ENCODE measurements at places on chromosomes 16 and 17. TPM values are rescaled to one million over a fixed set of nuclear protein-coding genes. Genes with fewer than 3 reads are reported as not detected.

- no peak for DNase-seq
- no peaks in the 10 kb centered on the region for H3K27me3 ChIP-seq
- H3K4me1 ChIP-seq, result peaks cover 18% of the 10 kb centered on the region
- no peak overlapping the region for H3K27ac ChIP-seq
Measured at GRCh38 chr17:21313320-21313719, 28.8 kb downstream of the MAP2K3 start.

GRCh38 chr16:27228045-27228444, 24.7 kb downstream of the KDM8 start:
- no peaks in the 10 kb centered on the region for H3K4me1 ChIP-seq
- no peaks in the 10 kb centered on the region for H3K27me3 ChIP-seq
- H3K36me3 ChIP-seq, result peaks cover 67% of the 10 kb centered on the region
- H3K4me3 ChIP-seq, result no peak overlapping the region
- H3K27ac ChIP-seq, result no peak overlapping the region
- no peak for DNase-seq

DNA sequence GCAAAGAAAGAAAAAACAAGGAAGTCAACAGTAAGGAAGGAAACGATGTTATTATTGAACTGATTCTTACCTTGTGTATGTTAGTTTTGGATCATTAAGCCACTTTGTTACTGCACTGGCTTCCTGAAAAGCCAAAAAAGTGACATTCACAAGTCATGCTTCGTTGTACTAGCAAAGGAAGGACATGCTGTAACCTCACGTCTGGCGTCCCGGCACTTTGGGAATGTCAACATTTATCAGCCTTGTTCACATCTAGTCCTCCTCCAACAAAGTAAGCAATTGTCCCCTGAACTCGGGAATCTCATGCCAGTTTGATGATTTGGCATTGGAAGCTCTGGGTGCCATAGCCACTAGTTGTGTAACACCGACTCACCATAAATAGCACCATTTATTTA, 731 bp upstream of the MKS1 start:
- peak overlapping the region; percentile 56 for H3K27ac ChIP-seq
- no peaks in the 10 kb centered on the region for H3K4me1 ChIP-seq
- H3K27me3 ChIP-seq, result no peaks in the 10 kb centered on the region
- DNase-seq, result no peak

- no peaks in the 10 kb centered on the region for H3K27me3 ChIP-seq
- DNase-seq, result peak; percentile 94
Measured at GRCh38 chr16:84726079-84726668, 26.4 kb downstream of the USP10 start.

DNA sequence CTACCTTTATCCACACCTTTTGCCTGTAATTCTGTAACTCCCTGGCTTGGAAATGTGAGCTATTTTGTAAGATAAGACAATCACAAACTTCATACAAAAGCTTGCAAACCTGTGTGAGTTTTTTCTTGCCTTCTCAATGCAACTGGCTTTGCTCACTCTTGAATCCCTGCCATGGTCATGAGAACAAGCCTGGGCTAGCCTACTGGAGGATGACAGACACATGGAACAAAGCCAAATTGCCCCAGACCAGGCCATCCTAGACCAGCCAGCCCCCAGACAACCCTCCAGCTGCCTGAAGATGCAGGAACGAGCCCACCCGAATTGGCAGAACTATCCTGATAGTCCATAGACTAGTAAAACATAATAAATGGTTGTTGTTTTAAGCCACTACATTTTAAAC, 466.6 kb upstream of the ERCC4 start:
- DNase-seq, result no peak
- no peak overlapping the region for H3K4me3 ChIP-seq
- no peak overlapping the region for H3K27ac ChIP-seq
- H3K27me3 ChIP-seq, result no peaks in the 10 kb centered on the region

- no peak overlapping the region for H3K27ac ChIP-seq
- no peak for DNase-seq
- H3K27me3 ChIP-seq, result no peaks in the 10 kb centered on the region
- H3K4me3 ChIP-seq, result no peak overlapping the region
- peaks cover 29% of the 10 kb centered on the region for H3K36me3 ChIP-seq
Measured at GRCh38 chr17:48074322-48075081, 26.3 kb downstream of the NFE2L1 start.

GRCh38 chr16:28561557-28562187, 8.0 kb downstream of the SGF29 start:
- no peaks in the 10 kb centered on the region for H3K4me1 ChIP-seq
- H3K27me3 ChIP-seq, result no peaks in the 10 kb centered on the region
- no peak overlapping the region for H3K4me3 ChIP-seq

DNA sequence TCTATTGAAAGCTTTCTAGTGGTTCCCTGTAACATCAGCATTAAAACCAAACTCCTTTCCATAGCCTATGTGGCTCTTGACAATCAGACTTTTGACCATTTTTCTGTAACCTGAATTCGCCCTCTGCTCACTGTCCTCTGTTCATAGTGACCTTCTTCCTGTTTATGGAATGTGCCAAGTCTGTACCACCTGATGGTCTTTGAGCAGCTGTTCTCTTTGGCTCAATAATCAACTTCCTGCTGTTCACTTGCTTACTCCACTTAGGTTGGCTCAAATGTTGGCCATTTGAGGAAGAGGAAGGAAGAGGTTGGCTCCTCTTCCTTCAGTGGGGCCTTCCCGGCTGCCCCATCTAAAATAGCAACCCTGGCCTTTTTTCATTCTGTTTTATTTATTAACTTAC, 251.5 kb downstream of the CA10 start:
- no peaks in the 10 kb centered on the region for H3K36me3 ChIP-seq
- H3K4me3 ChIP-seq, result no peak overlapping the region
- DNase-seq, result no peak
- H3K4me1 ChIP-seq, result no peaks in the 10 kb centered on the region
- H3K27me3 ChIP-seq, result no peaks in the 10 kb centered on the region
- H3K27ac ChIP-seq, result no peak overlapping the region

DNA sequence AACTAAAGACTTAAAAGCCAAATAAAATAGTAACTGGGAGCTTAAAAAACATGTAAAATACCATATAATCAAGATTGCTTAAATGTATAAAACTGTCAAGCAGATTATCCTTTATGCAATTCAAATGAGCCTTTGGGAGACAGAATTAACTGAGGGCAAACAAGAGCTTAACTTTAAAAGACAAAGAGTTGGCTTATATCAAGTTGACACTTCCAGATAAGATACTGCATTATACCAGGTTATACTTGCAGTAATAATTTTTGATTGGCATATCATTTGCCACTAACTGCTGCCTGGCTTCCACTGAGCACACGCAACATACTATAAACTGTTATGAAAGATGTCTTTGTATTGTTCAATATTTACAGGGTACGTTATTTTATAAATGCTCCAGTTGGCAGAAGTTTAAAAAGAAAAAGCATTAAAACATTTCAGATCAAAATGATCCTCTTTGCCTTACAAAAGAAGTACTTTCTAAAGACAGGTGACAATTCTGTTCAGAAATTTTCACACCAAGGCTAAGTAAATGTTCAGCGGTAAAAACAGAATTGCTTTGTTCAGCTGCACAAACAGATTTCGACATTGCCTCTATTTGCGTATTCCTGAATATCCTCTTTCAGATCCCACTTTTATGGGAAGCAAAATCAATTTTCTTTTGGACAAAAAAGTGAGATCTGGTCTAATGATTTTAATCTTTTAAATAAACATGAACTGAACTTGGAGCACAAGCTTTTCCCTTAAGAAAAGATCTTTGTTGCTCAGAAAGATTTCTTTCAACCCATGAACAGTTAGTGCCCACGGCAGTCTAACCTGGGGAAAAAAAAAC, 50.7 kb downstream of the TOX3 start:
- H3K27me3 ChIP-seq, result no peaks in the 10 kb centered on the region
- DNase-seq, result no peak
- no peak overlapping the region for H3K4me3 ChIP-seq
- no peak overlapping the region for H3K27ac ChIP-seq
- H3K36me3 ChIP-seq, result no peaks in the 10 kb centered on the region

- H3K4me1 ChIP-seq, result no peaks in the 10 kb centered on the region
- H3K27me3 ChIP-seq, result no peaks in the 10 kb centered on the region
- no peak overlapping the region for H3K4me3 ChIP-seq
- H3K27ac ChIP-seq, result no peak overlapping the region
Measured at GRCh38 chr17:2693561-2694380, 17.8 kb downstream of the CLUH start.

DNA sequence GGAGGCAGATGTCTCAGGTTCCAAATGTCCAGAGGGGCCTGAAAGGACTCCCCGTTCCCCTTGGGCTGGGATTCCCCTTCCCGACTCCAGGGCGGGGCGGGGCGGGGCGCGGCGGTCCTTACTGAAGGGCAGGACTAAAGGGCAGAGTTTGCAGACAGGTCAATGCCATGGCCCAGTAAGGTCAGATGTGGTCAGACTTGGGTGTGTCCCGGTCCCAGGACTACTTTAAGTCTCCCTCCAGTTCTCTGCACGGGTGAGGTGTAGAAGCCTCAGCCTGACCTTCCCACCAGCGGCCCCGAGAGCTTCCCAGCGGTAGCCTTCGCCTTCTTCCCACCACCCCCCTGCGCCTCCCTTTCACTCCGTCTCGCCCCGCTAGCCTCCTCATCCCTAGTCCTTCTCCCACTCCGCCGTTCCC, 532 bp downstream of the KDM6B start:
- H3K27me3 ChIP-seq, result no peaks in the 10 kb centered on the region
- H3K4me3 ChIP-seq, result peak overlapping the region; percentile 80
- peaks cover 8% of the 10 kb centered on the region for H3K4me1 ChIP-seq
- peak overlapping the region; percentile 98 for H3K27ac ChIP-seq

DNA sequence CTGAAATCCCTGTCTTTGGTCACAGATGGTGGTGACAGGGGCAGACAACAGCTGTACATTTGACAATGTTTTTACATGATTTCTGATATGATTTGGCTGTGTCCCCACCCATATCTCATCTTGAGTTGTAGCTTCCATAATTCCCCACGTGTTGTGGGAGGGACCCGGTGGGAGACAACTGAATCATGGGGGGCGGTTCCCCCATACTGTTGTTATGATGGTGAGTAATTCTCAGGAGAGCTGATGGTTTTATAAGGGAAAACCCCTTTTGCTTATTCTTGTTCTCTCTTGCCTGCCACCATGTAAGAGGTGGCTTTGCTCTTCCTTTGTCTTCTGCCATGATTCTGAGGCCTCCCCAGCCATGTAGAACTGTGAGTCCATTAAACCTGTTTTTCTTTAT, 353.9 kb downstream of the CPPED1 start:
- no peaks in the 10 kb centered on the region for H3K4me1 ChIP-seq
- no peak for DNase-seq
- H3K27ac ChIP-seq, result no peak overlapping the region
- H3K4me3 ChIP-seq, result no peak overlapping the region
- H3K36me3 ChIP-seq, result no peaks in the 10 kb centered on the region

DNA sequence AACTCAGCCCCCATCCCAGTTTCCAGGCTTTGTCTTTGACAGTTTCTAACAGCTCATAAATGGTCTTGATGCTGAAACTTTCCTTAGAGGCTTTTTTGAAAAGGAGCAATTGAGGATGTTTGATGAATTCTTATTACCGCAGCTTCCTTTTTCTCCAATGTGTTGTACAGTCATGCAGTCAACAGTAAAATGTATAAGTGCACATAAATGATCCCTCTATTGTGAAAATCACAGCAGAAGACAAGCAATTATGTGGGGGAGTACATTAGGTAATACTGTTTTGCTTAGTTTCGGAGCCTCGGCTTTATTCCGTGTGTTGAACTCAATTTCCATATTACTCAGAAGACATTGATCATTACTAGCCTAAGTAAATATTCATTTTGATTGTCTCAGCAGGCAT, 673.7 kb downstream of the CDH8 start:
- DNase-seq, result no peak
- H3K4me3 ChIP-seq, result no peak overlapping the region
- H3K36me3 ChIP-seq, result no peaks in the 10 kb centered on the region
- H3K4me1 ChIP-seq, result no peaks in the 10 kb centered on the region

DNA sequence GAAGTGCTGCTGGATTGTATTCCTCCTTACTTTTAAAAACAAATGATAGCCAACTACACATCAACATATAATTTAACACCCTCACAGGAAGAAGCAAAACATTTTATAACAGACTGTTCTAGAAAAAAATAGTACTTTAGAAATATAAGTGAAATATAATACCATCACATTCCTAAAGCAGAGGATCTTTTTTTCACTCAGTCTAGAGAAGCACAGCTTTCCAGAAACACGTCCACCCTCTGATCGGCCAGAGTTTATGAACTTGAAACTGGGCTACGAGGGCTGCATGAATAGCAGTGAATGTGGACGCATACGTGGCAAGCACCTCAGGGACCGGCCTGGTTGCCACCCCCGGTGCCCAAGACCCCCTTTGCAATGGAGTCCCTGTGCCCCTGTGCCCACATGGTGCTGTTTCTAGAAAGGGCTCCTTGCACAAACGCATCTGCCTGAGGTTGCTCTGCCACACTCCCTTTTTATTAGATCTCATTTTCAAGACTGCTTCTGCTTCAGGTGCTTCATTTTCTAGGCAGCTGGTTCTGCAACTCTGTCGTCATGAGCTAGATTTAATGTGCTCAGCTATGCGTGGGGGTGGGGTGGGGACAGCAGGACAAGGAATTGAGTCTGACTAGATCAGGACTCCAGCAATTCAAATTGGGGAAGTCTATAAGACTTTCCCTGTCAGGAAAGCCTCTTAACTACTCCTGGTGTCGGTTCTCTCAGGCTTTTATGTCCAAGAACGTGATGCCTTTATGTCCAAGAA, 29.1 kb upstream of the ERN1 start:
- no peaks in the 10 kb centered on the region for H3K27me3 ChIP-seq
- no peak overlapping the region for H3K4me3 ChIP-seq
- H3K36me3 ChIP-seq, result no peaks in the 10 kb centered on the region
- H3K4me1 ChIP-seq, result peaks cover 18% of the 10 kb centered on the region
- no peak overlapping the region for H3K27ac ChIP-seq

GRCh38 chr16:23640615-23640930, 537 bp downstream of the PALB2 start:
- H3K4me3 ChIP-seq, result peak overlapping the region; percentile 99
- H3K4me1 ChIP-seq, result peaks cover 5% of the 10 kb centered on the region
- peaks cover 34% of the 10 kb centered on the region for H3K36me3 ChIP-seq
- no peak for DNase-seq
- H3K27ac ChIP-seq, result peak overlapping the region; percentile 86
- H3K27me3 ChIP-seq, result no peaks in the 10 kb centered on the region

DNA sequence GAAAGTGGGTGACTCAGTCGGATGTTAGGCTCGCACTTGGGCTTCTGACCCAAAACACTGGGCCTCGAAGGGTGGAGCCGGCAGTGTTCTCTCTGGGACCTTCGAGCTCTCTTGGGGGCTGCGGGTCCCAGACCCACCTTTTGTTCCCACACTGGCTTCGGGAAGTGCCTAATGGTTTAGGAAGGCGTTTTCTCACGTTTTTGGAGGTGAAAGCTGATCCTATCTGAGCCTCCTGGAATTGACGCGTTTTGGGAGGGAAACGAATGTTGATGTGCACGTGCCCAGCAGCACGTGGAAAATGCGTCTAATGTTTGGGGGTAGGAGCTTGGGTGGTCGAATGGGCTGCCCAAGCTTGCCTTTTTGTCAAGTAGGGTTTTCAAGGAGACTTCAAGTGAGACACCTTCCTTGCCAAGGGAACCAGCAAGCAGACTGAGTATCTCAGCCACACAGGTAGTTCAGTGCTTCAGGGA, 666 bp downstream of the HGS start:
- no peak for DNase-seq
- peaks cover 20% of the 10 kb centered on the region for H3K4me1 ChIP-seq
- H3K27ac ChIP-seq, result peak overlapping the region; percentile 82
- no peaks in the 10 kb centered on the region for H3K27me3 ChIP-seq
- H3K4me3 ChIP-seq, result peak overlapping the region; percentile 84

The SGSM2 gene
- 127 TPM for total RNA-seq

The RPAIN gene
- 6.4 TPM for total RNA-seq

The FN3KRP gene
- 21.0 TPM for total RNA-seq

The SMIM22 gene
- not detected for total RNA-seq

The PRR29 gene
- total RNA-seq, result 1.5 TPM

The GPR179 gene
- total RNA-seq, result not detected

The CHMP1A gene
- total RNA-seq, result 153 TPM

The PPL gene
- total RNA-seq, result 25.7 TPM
